Upper lobe of left lung (tissue), 6 donors: ENCODE measurements at places on chromosomes 13 and 19. TPM values are rescaled to one million over a fixed set of nuclear protein-coding genes. Genes with fewer than 3 reads are reported as not detected.

GRCh38 chr19:15337202-15337601, 4.9 kb upstream of the BRD4 start:
- no peaks in the 10 kb centered on the region for H3K36me3 ChIP-seq
- DNase-seq: no peak
- H3K4me1 ChIP-seq: peaks cover 9% of the 10 kb centered on the region
- no peak overlapping the region for H3K27ac ChIP-seq
- H3K27me3 ChIP-seq: no peaks in the 10 kb centered on the region
- no peak overlapping the region for H3K4me3 ChIP-seq

DNA sequence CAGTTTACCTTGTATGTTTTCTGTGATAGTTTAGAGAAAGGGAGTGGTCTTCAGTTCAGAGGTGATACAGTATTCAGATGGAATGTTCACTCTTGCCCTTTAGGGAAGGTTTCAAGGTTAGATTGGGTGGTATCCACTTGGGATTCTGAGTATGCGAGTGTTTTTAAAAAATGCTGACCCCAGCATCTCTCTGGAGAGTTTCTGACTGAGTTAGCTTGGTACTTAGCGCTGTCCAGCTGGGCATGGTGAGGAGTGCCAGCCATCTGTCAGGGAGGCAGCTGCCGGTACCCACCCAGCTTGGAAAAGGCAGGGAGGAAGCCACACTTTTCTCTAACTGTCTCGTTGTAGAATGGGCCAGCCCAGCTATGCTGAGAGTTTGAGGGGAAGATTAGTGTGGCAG, 63.3 kb downstream of the ARHGEF7 start:
- H3K4me3 ChIP-seq: no peak overlapping the region
- H3K27me3 ChIP-seq: no peaks in the 10 kb centered on the region
- H3K36me3 ChIP-seq: no peaks in the 10 kb centered on the region
- H3K4me1 ChIP-seq: peaks cover 17% of the 10 kb centered on the region
- DNase-seq: no peak
- no peak overlapping the region for H3K27ac ChIP-seq

The ZNF480 gene
- total RNA-seq: 8.4 TPM

DNA sequence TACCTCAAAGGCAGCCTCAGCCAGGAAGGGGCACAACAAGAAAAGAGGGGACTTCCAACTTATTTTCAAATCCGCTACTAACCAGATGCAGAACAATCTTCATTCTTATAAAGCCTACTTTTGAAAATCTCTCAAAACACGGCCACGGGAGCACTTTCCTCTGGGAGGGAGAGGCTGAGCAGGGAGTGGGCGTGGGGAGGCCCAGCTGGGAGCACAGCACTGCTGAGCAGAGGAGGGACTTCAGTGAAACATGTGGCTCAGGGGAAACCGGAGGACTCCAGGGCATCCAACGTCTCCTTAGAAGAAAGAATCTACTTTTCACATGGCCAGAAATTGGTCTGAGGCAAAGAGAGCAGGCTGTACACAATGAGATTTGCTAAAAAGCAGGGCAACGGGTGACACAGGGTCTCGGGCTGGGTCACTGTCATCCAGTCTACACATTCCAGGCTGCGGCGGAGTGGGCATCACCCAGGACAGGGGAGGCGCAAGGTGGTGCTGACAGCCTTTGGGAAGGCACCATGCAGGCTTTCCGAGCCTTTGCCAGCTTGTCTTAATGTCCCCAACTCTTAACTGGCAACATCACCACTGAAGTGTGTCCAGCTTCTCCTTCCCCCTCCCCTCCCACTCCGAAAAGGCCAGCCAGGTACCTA, 117.1 kb downstream of the STK24 start:
- H3K4me3 ChIP-seq: no peak overlapping the region
- H3K36me3 ChIP-seq: peaks cover 9% of the 10 kb centered on the region
- no peak overlapping the region for H3K27ac ChIP-seq
- H3K4me1 ChIP-seq: peaks cover 4% of the 10 kb centered on the region
- DNase-seq: no peak

The CADM4 gene
- total RNA-seq: 6.2 TPM

The NLRP4 gene
- total RNA-seq: not detected

- peak overlapping the region; percentile 94 for H3K27ac ChIP-seq
- no peak for DNase-seq
- no peaks in the 10 kb centered on the region for H3K27me3 ChIP-seq
- peak overlapping the region; percentile 59 for H3K4me3 ChIP-seq
Observed at GRCh38 chr19:35642798-35643254, 1.3 kb downstream of the ETV2 start.

DNA sequence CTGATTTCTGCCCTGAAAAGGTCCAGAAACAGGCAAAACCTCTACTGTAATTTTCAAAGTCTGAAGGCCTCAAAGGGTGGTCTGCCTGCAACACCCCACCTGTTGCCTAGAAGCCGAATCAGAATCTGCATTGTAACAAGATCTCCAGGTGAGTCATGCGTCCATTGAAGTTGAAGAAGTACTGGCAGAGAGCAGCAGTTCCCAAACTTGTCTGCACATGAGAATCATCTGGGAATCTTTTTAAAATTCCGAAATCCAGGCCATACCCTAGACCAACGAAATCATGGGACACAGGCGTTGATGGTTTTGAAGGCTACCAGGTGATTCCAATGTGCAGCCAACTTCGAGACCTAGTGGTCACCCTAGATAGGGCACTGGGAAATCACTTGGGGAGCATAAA, 16.0 kb upstream of the CLN5 start:
- H3K27me3 ChIP-seq: no peaks in the 10 kb centered on the region
- no peaks in the 10 kb centered on the region for H3K36me3 ChIP-seq
- peaks cover 10% of the 10 kb centered on the region for H3K4me1 ChIP-seq
- no peak overlapping the region for H3K4me3 ChIP-seq
- no peak overlapping the region for H3K27ac ChIP-seq

The ARHGAP33 gene
- 37.6 TPM for total RNA-seq

GRCh38 chr13:97719736-97720135, 233.7 kb upstream of the IPO5 start:
- no peak for DNase-seq
- H3K4me3 ChIP-seq: no peak overlapping the region
- H3K27ac ChIP-seq: no peak overlapping the region

DNA sequence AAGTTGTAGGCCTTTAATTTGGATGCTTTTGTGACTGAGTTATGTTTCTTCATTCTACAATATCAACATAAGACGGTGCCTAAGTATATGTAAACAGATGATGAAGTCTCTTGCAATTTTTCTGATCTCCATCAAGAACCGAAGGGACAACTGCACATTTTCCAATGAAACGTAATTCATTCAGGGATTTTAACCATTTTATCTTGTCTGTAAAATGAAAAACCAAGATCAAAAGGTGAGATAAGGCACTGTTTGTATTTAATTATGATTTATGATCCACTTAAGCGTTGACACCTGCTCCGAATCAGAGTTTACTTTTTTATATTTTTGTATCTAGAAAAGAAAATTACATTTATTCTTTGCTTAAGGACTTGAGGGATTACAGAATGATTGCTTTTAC, 556.8 kb upstream of the ARGLU1 start:
- H3K27ac ChIP-seq: no peak overlapping the region
- H3K36me3 ChIP-seq: no peaks in the 10 kb centered on the region
- no peak overlapping the region for H3K4me3 ChIP-seq
- peaks cover 4% of the 10 kb centered on the region for H3K4me1 ChIP-seq
- no peaks in the 10 kb centered on the region for H3K27me3 ChIP-seq

The ADGRE1 gene
- 3.3 TPM for total RNA-seq

DNA sequence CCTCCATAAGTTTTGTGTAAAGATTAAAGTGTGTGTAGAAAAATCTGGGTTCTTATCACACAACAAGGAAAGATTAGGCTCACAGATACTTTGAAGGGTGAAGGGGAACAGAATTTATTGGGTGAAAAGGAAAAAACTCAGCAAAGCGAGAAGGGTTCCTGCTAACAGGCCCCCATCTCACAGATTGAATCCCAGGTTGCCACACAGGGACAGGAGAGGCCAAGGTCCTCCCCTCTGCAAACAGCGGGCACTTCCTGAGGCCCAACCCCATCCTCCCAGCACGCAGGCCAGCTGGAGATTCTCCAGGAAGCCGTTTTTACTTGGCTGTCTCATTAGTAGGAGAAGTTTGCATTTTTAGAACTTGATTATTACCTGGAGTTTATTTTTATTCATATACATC, 15.2 kb upstream of the ERCC5 start:
- H3K4me3 ChIP-seq: no peak overlapping the region
- no peak for DNase-seq
- H3K27me3 ChIP-seq: no peaks in the 10 kb centered on the region
- H3K36me3 ChIP-seq: no peaks in the 10 kb centered on the region
- H3K4me1 ChIP-seq: no peaks in the 10 kb centered on the region

DNA sequence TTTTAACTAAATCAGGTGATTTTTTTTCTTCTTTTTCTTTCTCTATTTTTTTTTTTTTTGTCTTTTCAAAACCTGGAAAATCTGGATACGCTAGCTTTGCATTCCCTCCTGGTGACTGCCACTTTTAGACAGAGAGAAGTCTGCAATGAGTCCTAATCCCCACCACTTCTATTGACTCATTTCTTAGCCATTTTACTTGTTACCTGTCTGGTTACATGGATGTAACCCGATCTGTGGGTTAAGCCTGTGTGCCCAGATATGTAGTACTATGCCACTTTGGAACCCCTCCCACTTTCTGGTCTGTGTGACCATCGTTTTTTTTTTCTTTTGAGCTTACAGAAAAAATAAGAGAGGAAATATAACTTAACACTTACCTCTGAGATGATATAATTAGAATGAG, 817.8 kb upstream of the PCDH9 start:
- no peaks in the 10 kb centered on the region for H3K36me3 ChIP-seq
- no peak for DNase-seq
- no peak overlapping the region for H3K4me3 ChIP-seq
- no peak overlapping the region for H3K27ac ChIP-seq

- DNase-seq: no peak
- H3K27ac ChIP-seq: no peak overlapping the region
- H3K36me3 ChIP-seq: no peaks in the 10 kb centered on the region
Observed at GRCh38 chr13:113488283-113488682, 2.2 kb downstream of the DCUN1D2 start.

The ZNF577 gene
- total RNA-seq: 8.2 TPM
